ENCODE measurements at places on chromosomes 16 and 17.

GRCh38 chr16:4392382-4393239 is 21.0 kb downstream of the VASN start:
- no peak for DNase-seq

- DNase-seq = no peak
Measured at GRCh38 chr17:81912441-81913309, 1.5 kb upstream of the PCYT2 start.

DNA sequence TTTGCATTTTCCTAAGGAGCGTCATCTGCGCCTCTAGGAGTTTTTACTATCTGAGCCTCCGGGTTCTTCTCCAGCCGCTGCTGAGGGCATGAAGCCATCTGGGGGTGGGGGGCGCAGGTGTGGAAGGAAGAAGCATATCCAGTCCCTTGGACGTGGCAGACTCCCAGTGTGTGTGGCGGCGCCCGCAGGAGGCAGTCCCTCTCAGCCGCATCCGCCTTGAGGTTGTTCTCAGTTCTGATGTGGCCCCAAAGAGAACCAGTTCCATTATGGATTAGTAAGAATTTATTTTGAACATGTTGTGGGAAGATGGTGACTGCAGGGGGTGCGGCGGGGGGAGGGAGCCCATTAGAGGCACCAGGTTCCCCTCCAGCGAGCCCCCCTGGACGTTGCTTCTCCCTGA is 100.2 kb downstream of the SEC14L1 start:
- DNase-seq = no peak

GRCh38 chr16:24988593-24989338 is 26.4 kb downstream of the ARHGAP17 start:
- DNase-seq = peak; percentile 16

DNA sequence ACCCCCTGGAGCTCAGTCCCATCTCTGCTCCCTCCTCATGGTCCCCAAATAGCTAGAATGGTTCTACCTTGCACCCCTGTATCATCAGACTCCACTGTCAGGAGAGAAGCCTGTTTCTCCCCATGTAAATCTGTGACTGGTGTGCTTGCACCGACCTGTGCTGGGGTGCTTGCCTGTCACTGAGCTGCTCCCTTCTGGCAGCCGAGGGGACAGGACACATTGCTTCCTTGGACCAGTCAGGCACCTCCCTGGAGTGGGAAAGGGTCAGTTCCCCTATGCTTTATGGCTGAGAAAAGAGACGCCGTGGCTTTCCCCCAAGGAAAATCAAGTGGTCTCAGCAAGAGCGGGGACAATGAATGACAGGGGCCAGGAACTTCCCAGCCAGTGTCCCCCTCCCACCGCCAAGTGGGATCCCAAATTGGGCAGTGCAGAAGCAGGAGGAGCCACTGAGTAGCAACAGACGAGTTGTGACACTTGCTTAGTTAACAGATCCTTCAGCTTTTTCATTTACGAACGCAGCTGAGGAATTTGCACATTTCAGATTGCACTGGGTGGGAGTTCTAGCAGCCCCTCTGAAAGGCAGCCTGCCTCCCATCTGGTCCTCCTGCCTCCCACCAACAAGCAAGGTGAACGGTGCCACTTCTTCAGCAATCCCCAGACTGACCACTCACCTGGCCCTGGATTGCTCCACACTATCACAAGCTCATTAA is 156.4 kb downstream of the KATNIP start:
- no peak for DNase-seq

DNA sequence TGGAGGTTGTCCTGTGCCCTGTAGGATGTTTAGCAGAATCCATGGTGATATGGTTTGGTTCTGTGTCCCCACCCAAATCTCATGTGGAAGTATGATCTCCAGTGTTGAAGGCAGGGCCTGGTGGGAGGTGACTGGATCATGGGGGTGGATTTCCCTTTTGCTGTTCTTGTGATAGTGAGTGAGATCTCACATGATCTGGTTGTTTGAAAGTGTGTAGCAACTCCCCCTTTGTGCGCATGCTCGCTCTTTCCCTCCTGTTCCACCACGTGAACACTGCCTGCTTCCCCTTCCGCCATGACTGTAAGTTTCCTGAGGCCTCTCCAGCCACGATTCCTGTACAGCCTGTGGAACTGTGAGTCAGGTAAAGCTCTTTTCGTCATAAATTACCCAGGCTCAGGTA is 61.9 kb downstream of the ARHGAP17 start:
- no peak for DNase-seq

DNA sequence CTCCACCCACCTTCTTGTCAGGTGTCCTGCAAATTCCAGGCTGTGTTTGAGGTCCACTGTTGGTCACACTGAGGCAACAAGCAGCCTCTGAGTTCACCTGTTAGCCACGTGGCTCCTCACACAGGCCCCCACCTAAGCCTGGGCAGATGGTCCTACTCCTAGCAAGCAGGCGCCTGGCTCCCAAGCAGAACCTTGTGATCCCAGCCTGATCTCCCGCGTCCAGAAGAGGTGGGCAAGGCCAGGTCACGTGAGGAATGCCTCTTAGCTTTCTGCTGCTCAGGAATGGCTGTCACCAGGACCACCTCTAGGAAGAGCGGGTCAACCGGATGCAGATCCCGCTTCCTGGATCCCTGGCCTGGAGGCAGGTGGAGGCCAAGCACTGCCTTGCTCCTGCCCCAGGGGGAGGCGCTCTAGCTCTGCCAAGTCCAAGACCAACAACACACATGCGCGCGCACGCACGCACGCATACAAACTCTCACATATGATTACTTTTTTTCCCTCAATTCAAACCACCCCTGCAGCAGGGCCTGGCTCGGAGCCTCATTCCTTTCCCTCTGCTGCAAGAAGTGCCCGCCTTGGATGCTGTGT is 9.5 kb downstream of the CYB561 start:
- DNase-seq = no peak

Data from stimulated activated CD4-positive, alpha-beta T cell treated with anti-CD3 and anti-CD28 coated beads, Interleukin-4, amount 100 ng/mL, for 1 hour (primary cell).